ENCODE measurements at places on chromosomes 4 and X.

DNA sequence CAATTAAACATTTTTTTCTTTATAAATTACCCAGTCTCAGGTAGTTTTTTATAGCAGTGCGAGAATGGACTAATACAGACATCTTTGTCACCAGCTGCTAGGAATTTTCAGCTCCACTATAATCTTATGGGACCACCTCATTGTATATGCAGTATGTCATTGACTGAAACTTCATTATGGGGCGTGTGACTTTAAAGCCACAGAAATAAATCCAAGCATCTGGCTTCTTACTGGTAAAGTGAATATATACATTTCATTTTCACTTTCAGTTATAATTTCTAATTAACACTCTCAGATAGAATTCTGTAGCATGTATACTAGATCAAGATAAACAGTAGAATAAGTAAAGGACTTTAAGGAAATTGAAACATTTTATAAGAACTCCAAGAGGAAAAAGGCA is 21.9 kb downstream of the IL15 start:
- no peak for DNase-seq

GRCh38 chr4:48575964-48576363 is 85.9 kb downstream of the ZAR1 start:
- no peak for DNase-seq

- DNase-seq: no peak
Measured at GRCh38 chr4:106450249-106450648, 81.7 kb upstream of the GIMD1 start.

DNA sequence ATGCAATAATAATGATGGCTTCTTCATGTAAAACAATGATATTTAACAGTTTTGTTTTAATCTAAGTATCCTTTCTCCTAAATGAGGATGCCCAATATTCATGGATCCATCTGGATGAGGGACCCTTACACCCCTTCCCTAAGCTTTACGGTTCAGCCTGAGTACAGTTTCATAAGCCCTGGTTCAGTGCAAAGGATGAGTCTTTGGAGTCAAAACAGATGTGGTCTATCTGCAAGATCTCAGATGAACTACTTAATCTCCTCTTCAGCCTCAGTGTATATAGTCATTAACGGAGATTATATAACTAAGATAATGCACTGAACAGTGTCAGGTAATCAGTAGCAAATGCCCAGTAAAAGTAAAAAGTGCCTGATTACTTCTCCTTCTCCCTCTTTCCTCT is 22.1 kb downstream of the ANXA5 start:
- no peak for DNase-seq

- DNase-seq: no peak
Measured at GRCh38 chrX:41946235-41946634, 22.9 kb upstream of the CASK start.

DNA sequence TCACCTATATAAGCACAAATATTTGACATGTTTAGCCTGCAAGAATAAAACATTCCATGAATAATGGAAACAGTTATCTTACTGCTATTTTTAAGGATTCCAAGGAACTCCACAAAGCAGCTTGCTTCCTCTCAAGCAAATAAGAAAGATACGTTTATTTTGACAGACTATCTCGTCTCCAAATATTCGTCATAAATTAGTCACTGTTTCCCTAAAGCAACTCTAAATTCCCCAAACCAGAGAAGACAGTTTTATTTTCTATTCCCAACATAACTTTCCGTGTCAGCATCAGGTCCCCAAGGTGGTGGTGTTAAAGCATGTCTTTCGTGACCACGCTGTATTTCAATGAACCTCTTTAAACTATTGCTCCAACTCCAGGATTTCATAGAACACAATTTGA is 24.3 kb upstream of the DKK2 start:
- no peak for DNase-seq

DNA sequence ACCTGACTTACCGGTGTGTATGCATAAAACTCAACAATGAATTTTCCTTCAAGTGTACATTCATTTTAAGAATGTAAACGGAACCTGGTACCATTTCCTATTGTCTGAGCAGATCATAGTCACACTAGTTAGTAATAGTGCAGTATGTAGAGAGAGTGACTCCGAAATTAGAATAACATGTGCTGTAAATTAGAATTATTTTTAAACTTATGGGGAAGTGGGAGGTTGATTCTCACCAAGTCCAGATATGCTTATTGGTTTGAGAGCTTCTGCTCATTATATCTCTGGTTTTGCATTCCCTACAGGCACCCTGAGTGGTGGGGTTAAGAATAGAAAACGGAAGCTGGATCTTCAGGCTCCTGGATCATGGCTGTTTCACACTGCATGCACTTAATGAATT is 39.6 kb downstream of the KLF3 start:
- no peak for DNase-seq

DNA sequence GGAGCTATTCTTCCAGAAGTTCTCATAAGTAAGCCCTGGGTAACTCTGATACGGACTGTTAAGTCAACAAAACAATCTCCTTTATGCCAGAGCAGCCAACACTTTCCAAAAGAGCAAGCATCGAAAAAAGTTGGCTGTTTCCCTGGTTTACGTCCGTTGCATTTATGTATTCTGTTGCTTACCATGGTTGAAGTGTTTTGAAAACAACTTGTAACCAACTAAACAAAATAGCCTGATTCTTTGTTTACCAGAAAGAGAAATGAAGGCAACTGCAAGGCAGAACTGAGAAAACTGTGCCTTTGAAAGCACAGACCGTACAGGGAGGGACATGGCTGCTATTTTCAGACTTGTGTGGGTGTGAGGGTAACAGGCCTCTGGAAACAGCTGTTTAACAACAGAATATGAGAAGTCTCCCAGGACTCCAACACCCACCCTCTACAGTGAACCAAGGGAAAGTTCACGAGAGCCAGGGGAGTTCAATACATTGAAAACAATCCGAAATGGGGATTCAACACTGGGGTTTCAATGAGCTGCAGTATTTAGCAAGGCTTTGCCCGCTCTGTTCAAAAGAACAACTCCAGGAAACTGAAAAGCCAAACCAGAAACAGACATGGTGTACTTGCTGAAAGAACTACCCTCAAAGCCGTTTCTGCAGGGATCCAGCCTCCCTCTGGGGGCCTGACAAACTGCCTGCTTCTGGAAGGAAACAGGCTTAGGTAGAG is 95.8 kb upstream of the EGFL6 start:
- DNase-seq: no peak

DNA sequence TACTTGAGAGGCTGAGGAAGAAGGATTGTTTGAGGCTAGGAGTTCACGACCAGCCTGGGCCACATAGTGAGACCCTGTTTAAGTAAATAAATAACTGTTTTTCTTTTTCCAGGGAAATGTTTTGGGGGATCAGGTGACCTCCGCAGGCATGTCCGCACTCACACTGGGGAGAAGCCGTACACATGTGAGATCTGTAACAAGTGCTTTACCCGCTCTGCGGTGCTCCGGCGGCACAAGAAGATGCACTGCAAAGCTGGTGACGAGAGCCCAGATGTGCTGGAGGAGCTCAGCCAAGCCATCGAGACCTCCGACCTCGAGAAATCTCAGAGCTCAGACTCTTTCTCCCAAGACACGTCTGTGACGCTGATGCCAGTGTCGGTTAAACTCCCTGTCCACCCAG is 30.5 kb downstream of the ZBTB49 start:
- no peak for DNase-seq

GRCh38 chr4:8165374-8165896 is 6.8 kb upstream of the ABLIM2 start:
- no peak for DNase-seq

GRCh38 chr4:53914313-53915016 is 149.9 kb downstream of the CHIC2 start:
- DNase-seq: no peak

DNA sequence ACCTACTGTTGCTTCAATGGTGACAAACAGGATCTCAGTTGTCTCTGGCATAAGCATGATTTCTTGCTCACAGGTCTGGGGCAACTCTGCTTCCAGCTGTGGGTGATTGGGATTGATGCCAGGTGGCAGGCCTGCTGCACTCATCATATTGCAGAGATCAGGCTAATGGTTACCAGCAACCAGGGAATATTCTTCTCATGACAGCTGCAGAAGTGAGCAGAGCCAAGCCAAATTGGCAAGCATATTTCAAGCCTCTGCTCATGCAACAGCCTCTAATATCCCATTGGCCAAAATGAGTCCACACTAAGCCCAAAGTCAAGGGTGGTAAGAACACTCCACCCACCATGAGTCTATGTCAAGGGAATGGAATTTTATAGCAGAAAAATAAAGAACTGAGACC is 26.7 kb upstream of the TBC1D19 start:
- no peak for DNase-seq

DNA sequence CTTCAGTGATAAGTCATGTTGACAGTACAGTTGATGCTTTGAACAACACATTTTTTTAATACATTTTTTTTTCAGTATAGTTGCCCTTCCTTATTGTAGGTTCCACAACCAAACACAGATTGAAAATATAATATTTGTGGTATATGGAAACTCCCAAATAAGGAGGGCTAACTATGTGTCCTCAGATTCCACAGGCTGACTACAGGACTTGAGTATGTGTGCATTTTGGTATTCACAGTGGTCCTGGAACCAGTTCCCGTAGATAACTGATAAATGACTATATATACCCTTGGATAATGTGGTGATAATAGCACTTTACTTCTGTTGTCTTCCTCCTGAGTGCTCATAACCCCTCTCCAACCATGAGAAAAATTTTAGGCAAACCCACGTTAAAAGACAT is 111.6 kb upstream of the NUDT6 start:
- no peak for DNase-seq

DNA sequence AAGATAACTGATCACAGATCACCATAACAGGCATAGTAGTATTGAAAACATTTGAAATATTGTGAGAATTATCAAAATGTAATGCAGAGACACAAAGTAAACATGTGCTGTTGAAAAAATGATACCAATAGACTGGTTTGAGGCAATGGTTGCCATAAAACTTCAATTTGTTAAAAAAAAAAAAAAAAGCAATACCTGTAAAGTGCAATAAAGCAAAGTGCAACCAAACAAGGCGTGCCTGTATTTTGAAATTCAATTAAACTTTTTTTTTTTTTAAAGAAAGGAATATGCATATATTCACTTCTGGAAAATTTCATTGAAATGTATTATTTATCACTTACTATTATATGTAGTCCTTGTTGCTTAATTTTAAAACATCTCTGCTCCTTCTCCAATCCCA is 27.7 kb downstream of the TMEM154 start:
- DNase-seq: no peak

GRCh38 chr4:70931347-70931746 is 29.2 kb downstream of the MOB1B start:
- no peak for DNase-seq

DNA sequence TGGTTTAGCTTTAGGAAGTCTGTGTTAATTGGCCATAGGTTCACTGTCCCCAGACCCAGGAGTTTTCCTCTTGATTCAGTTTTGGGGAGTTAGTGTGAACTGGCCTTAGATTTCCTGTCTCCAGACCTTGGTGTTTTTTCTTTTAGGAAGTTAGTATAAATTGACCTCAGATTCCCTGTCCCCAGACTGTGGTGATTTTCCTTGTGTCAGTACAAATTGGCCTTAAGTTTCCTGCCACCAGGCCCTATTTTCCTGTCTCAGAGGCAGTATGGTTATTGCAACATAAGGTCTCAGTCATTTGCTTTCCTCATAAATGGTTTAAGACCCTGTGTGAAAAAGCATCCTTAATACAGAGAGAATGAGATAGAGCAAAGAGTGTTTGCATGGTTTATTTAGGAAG is 595.8 kb downstream of the NLGN4X start:
- no peak for DNase-seq

GRCh38 chr4:8765631-8766590 is 105.7 kb downstream of the HMX1 start:
- no peak for DNase-seq

DNA sequence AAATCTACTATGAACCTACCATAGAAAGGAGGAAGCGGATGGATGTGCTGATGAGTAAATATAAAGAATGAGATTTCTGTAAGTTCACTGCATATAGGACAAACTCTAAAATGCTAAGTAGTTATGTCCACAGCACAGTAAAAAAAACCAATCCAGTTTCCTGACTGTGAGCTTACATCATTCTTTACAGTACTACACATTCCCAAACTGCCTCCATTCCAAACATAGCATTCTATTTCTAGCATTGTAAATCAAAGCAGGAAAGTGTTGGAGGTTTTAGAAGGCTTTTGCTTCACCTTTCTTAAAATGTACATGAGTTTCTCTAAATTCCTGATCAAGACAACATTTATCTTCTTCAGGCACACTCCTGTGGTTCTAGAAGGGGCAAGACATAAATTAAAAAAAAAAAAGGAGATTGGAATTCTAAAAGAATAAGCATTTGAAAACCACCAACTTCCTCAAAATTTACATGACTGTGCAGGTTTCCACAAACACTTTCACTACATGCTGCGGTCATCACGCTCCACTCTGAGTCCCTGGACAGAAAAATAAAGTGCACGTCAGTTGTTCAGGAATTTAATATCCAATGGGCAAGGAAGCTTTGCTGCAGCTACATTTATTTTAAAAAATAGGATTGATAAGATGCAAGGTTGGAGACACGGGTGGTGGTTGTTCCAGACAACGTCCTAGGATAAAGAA is 297.6 kb upstream of the STS start:
- DNase-seq: no peak

- no peak for DNase-seq
Measured at GRCh38 chrX:10195425-10195824, 38.6 kb downstream of the CLCN4 start.

- no peak for DNase-seq
Measured at GRCh38 chrX:110204986-110205385, 112.9 kb downstream of the AMMECR1 start.

DNA sequence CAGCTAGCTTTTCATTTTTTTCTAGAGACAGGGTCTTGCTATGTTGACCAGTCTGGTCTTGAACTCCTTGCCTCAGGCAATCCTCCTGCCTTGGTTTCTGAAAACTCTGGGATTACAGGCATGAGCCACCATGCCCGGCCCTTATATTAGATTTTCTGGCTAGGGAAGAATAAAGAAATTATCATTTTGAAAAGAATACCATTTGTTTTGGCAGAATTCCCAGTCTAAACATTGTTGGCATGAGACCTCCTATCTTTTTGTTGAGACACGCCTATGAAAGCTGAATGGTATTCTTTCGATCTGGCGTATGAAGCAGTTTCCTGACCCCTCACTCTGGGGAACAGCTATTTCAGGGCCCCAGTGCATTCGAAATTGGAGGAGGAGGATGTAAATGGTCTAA is 107.0 kb downstream of the REPS2 start:
- no peak for DNase-seq

GRCh38 chr4:118225511-118225910 is 127.3 kb downstream of the PRSS12 start:
- DNase-seq: no peak

- no peak for DNase-seq
Measured at GRCh38 chr4:165403637-165404036, 24.8 kb downstream of the CPE start.

All from NCI-H187 treated with DMSO at 0.1 percent for 48 hours (cell line).